ENCODE measurements at places on chromosomes 6 and 20. TPM values are rescaled to one million over a fixed set of nuclear protein-coding genes. Genes with fewer than 3 reads are reported as not detected.

DNA sequence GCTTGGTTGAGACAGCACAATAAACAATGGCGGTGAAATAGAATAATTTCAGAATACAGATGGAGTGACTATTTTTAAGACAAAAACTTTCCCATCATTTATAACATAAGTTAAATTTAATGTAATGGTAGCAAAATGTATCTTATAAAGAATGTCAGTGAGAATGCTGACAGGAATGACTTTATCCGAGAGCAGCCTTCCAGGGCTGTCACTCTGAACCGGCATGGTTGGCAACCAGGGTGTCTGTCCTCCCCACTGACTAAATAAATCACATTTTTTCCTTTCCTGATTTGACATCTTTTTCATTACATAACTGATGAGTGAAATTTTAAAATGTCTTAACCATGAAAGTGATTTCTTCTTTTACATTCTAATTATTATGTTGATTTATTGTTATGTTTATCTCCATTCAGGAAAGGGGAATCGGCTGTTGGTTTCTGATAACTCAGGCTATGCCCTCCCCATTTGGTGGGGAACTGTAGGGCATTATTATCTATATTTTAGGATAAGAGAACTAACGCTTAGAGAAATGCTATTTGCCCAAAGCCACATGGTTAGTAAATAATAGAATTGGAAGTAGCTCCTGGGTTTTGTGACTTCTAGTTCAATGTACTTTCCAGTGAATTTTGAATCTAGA is 109.2 kb upstream of the OGFRL1 start:
- no peak for DNase-seq

GRCh38 chr6:43976706-43977403 is 150.4 kb downstream of the MRPL14 start:
- DNase-seq = no peak

DNA sequence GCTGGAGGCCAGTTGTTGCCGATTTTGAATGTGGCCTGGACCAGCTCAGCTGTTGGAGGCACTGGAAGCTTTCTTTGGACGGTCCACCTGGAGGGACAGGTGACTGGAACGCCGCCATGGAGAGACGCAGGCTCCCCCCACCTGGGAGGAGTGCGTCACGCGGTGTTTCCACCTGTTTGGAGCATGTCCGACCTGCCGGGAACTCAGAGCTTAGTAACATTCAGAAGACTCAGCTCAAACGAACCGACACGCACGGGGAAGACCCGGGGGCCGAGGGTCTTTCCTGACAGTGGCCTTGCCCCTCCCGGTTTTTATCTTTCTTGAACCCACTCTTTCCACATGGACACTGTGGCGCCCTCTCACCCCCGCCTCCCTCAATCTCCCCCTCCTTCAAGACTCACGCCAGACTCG is 141.6 kb downstream of the SMOC2 start:
- no peak for DNase-seq

Gene RING1
- 77.7 TPM for total RNA-seq

DNA sequence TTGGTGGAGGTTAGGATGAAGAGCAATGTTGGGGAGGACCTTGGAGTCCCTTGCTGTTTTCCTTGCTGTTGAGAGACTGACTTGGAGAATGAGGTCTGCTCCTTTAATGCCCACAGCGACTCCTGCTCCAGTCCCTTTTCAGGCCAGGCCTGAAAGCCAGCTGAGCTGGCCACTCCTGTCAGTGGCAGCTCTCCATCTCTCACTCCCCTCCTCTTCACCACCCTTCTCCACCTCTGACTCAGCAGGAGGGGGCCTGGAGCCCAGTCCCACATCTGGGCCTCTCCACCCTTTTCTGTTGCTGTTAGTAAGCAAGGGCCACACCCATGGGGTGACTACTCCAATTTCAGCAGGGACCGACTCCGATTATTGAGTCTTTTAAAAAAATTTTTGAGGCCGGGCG is 2.2 kb downstream of the SNX21 start:
- DNase-seq = peak; percentile 97

Gene GPX5
- not detected for total RNA-seq

DNA sequence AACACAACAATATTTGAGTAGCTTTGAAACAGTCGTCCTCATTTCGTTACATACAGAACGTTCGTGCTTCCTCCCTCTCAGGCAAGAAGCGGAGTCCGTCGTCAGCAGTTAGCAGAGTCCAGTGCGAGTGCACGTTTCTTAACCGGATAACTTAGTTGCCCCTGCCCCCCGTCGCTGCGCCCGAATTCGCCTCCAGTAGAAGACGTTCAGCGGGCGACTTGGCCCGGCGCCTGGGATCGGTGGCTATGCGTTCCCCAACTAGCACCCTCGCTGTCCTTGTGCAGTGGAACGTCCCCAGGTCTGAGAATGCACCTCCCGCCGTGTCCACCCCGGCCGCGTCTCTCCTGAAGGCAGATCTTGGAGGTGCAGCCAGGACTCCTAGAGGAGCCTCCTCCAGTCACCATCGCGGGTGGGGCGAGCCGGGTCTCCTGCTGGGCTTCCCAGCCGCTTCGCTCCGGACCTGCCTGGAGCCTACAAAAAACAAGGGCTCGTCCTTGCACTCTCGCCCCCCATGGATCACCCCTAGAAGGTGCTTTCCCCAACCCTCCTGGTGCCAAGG is 910 bp upstream of the PCSK2 start:
- no peak for DNase-seq

Gene GPLD1
- total RNA-seq = not detected

DNA sequence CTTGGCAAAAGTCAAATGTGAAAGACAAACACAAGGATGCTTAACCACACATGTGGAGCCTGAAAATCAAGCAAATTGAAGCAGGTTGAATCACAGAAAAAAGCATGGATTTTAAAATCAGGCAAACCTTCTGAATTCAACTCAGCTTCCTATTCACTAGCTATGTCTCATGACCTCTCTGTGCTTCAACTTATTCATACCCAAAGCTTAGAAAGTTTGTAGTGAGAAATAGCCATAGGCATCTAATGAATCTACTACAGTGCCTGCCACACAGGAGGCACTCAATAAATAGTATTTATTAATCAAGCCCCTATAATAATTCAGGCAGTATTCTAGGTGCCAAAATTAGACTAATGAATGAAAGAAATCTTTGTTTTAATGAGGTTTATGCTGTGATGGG is 112.2 kb upstream of the TNFAIP3 start:
- DNase-seq = no peak

All from MG63 (cell line).